ENCODE measurements at places on chromosomes 12 and 14.
A peak's percentile ranks its signal among the peaks of the same experiment; 100 is the strongest.

- DNase-seq = no peak
Measured at GRCh38 chr14:36845356-36846012, 183.8 kb downstream of the PAX9 start.

- no peak for DNase-seq
Measured at GRCh38 chr12:118175823-118176447, 40.0 kb downstream of the PEBP1 start.

GRCh38 chr14:28542040-28542439, 224.5 kb upstream of the FOXG1 start:
- DNase-seq = no peak

DNA sequence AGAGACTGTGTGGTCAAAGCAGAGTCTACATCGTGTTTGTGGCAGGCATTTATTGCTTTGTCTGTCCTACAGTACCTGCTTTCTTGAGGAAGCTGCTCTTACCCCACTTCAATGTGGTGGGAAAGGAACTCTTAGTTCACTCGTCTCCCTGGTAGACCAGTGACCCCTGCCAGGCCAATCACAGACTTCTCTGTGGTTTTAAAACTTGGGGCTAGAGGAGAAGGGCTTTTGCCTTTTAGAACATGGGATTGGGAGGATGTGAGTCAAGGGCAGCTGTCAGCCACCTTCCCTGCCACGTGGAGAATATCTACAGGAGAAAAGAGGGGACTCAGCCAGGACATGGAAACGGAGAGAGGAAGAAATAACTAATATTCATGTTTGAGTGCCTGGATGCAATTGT, 36.8 kb upstream of the TMED10 start:
- DNase-seq = no peak

DNA sequence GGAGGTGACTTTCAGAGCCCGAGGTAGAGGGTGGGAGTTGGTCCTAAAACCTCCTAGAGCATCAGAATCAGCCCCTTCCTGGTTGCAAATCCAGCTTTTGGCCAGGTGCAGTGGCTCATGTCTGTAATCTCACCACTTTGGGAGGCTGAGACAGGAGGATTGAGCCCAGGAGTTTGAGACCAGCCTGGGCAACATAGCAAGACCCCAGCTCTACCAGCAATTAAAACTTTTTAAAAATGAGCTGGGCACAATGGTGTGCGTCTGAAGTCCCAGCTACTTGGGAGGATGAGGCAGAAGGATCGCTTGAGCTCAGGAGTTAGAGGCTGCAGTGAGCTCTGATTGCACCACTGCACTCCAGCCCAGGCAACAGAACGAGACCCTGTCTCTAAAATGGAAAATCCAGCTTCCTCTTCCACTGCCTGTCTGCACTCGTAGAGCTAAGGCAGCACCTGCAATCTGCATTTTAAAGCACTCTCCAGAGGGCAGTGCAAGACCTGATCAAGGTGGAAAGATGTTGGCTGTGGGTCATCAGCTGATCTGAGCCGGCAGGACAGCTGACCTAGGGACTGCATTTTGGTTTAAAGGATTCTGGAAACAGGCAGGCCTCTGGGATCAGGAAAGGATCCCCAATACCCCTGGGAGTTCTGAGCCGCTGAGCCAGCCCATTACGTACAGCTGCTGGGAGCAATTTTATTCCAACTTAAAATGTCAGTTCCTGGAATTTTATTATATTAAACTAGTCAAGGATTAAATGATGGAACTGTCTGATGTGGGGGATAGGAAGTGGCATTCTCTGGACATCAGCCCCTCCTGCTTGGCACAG, 1.8 kb upstream of the TESC start:
- no peak for DNase-seq

DNA sequence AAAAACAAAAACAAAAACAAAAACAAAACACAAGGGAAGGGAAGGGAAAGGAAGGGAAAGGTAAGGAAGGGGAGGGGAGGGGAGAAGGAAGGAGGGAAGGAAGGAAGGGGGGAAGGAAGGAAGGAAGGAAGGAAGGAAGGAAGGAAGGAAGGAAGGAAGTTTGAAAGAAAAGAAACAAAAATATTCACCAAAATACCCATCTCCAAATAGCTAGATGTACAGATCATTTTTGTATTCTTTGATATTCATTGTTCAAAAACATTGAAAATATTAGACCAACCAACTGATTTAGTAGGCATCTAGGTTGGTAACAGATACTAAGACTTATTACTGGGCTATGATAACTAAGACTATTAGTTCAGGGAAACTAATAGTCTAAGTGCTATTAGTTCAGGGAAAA, 39.1 kb upstream of the USP15 start:
- no peak for DNase-seq

DNA sequence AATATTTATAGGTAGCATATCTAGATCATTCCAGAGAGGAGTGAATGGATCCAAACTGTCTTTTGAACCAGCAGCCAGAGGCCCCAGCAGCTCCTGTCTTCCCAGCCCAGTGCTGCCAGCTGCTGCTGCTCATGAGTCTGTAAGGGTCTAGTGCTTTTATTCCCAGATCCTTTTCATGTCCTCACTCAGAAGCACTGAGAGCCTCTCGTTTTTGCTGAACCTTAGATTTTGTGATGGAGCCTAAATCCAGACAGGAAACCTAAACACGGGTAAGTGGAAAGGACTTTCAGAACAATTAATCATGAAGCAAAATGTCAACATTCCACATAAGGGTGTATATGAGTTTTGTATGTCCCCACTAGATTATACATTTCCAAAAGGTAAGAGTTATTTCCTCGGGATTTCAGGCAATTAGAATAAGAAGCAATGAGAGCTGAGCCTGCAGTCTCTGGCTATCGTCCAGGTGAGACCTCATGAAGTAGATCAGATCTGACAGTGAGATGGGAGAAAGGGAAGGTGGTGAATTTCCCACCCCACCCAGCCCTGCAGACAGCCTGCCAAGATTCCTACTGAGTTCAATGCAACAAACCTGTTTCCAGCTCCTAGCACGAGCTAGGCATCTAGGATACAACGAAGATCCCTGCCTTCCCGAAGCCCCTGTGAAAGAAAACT, 84.4 kb downstream of the NINJ2 start:
- DNase-seq = no peak

DNA sequence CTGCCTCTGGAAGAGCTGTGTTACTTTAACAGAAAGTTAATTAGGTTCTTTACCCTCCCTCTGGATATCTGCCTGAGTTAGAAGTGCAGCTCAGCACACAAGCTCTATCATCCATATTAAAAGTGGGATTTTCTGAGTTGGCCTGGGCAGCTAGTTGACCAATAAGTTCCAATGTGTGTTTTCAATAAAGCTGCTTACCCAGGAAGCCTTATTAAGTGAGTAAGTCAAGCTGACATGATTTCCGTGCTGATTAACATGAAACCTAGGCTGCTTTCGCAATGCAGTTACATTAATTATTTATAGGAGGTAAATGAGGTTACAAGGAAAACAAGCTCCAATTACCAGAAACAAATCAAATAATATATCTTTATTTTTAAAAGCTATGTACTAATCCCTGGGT, 4.8 kb downstream of the NEUROD4 start:
- no peak for DNase-seq

DNA sequence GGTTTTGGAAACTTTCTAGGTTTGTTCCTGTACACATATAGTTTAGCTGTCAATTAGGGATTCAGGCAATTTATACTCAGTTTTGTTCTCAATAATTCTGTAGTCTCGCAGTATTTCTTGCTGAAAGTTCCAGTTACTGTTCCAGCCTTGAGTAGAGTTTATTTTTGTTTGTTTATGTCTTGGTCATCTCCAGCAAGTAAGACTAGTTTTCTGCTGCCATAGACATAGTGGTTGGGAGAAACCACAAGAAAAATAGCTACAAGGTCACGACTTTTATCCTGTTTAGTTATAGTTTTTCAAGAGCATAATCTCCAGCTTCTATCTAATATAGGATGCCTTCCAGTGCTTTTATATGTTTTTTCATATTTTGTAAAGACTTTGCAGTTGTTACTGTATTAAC, 99.6 kb upstream of the FOXG1 start:
- DNase-seq = no peak

- no peak for DNase-seq
Measured at GRCh38 chr14:63009495-63009894, 35.8 kb downstream of the KCNH5 start.

DNA sequence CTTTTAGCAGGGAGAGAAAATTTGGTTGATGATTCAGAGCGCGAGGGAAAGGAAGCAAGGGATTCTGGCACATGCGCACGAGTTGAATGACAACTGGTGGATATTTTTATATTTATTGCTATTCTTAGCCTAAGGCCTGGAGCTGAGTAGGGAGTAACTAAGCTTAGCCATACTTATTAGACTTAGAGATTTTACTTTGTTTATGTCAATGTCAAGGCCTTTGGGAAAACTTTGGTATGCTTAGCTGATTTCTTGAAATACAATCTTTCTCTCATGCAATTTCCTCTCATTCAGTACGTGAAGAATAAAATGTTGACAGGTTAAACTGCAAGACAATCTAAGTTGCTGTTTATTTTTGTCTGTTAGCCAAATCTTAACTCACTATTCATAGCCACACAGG, 101.1 kb downstream of the CRADD start:
- peak; percentile 62 for DNase-seq

DNA sequence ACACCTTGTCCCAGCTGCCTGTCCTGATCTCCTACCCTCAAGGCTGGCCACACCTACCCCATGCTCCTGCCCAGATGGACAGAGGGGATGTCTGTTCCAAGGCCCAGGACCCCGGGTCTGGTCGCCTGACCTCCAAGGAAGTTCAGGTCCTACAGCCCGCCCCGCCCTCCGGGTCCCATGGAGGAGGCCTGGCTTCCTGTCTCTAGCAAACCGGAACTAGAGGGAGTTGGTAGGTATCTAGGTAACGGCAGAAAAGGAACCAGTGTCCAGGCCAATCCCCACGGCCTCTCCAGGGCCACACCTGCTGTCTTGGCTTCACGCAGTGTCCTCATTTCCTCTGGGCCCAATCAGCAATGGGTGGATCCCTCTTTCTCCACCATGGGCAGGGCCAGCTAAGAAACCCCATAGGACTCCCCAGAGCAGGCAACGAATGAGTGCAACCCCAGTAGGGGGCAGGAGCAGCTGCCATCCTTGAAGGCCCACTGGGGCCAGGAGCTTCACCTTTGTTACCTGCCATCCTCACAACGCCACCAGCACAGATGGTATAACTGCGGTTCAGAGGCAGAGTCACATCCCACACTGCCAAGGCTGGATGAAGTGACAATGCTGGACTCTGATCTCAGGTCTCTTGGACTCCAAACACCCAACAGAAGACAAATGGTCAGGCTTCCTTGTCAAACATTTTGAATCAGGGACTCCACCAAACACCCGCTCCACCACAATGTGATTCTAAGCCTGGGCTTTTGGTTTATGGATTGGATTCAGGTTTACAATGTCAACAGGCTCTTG, 25.1 kb upstream of the RPLP0 start:
- no peak for DNase-seq

DNA sequence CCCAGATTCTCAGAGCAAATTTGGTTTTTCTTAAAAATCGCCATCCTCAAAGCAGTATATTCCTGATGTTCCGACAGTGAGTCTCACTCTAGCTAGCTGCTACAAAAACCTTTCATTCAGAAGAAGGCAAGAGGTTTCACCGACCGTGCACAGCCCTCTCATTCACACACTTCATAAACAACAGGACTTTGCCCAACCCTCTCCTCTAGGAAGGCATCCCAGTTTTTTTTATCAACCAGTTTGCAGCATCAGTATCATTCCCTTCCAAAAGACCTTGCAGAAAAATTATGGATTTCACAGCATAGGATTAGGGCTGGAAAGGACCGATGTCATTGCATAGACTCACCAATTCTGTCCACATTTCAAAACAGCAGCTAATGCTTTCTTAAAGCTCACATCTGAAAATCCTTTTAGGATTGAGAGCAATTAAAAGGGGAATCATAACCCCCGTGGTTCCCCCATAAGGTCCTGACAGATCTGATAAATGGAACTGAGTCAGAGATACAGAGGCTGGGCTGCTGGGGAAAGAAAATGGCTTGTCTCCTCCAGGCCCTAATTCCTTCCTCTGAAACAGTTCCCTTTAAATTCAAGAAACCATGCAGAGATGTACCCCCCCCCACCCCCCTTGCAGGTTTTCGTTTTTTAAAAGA, 597 bp downstream of the SVOP start:
- DNase-seq = no peak

- DNase-seq = no peak
Measured at GRCh38 chr14:104654119-104654518, 35.3 kb upstream of the INF2 start.

- no peak for DNase-seq
Measured at GRCh38 chr12:57451233-57451778, 3.8 kb upstream of the INHBE start.

DNA sequence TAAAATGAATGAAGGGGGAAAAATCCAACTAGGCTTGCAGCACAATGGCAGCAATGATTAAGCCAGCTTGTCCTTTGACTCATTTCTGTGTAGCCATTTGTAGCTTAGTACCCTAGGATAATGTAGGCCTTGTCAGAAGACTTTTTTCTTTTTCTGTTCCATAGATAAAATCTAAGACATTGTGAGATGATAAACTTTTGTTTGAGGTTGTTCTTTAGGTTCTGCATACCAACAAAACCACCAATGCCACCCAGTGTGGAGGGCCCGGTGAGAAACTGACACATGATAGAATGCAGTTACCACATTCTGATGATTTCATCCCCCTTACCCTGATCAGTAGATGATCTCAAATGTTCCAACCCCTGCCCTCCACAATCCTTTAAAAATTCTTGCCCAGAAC, 6.6 kb upstream of the KLRD1 start:
- DNase-seq = no peak

DNA sequence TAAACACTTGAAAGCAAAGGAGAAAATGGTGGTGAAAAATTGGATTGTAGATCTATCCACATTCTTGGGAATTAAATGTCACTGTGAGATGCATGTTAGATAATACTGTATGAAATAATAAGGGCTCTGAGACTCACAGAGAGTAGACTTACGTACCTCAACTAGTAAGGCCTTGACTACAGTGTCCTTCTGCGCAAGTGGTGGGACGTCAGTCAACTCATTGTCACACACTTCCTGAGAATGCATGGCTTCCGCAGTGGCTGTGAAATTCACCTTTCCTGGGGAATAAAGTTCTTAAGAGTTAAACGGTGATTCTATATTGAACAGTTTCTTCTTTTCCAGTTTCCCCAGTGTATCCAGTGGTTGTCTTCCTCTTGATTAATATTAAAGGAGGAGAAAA, 32.6 kb upstream of the PZP start:
- DNase-seq = no peak

- DNase-seq = no peak
Measured at GRCh38 chr14:74302152-74302628, 544 bp downstream of the ABCD4 start.

GRCh38 chr12:106131676-106132075, 7.1 kb downstream of the NUAK1 start:
- DNase-seq = no peak

GRCh38 chr12:47270782-47271664, 191.3 kb upstream of the AMIGO2 start:
- no peak for DNase-seq

GRCh38 chr14:81533212-81533535, 479 bp downstream of the SEL1L start:
- DNase-seq = no peak

- no peak for DNase-seq
Measured at GRCh38 chr12:131065279-131065678, 111.6 kb downstream of the ADGRD1 start.
